ENCODE measurements at places on chromosomes 7 and 10.

DNA sequence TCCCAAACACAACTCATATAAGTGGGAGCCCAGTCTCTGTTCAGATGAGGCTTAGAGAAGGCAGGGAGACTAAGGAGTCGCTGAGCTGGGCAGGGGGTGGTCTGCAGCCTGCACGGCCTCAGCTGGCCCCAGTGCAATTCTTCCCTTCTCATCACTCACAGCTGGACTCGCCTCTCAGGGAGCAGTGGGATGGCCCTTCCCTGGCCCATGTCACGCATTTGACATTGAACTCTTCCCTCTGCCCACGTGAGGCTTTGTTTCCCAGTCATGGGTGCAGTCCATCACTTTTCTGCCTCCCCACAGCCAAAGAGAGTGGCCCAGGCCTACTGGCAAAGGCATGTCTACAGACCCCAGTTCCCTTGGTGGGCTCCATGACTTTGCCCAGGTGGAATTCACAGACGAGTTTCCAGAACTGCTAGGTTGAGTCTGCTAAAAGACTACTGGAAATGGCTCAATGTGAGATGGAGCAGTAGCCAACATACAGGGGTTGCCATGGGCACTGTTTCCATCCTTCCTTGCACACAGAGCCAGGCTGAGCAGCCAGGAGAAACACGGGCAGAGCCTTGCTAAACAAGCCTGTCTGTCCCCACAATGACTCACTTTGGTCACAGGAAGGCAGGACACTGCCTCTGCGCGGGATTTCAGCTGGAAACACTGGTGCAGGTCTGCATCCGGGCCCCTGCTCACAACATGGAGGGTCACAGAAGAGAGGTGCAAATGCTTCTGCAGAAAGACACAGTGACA, 90.1 kb downstream of the OAT start:
- DNase-seq, result no peak

DNA sequence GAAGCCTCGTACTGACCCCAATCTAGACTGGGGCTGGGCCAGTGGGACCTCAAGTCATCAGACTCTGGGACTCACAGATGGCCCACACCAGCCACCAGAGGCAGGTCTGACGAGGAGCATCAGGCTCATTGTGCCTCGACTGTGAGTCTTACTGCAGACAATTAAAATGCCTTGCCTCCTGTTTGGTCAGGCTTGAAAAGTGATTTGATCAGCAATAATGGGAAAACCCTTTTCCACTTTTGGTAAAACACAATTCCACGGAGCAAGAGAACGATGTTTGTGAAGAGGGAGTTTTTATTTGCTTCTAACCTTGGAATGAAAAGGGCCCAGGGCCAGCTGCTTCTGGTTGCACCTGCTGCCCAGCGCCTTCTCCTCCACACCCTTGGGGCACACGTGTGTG, 43.9 kb downstream of the C10orf143 start:
- no peak for DNase-seq

GRCh38 chr7:3950249-3950648, 649.2 kb downstream of the SDK1 start:
- no peak for DNase-seq

- no peak for DNase-seq
Observed at GRCh38 chr7:144723301-144723700, 112.6 kb downstream of the TPK1 start.

- no peak for DNase-seq
Observed at GRCh38 chr7:70751895-70752294, 380.0 kb upstream of the GALNT17 start.

- no peak for DNase-seq
Observed at GRCh38 chr7:135499818-135500217, 10.1 kb downstream of the CNOT4 start.

GRCh38 chr7:142511801-142512200, 237.5 kb upstream of the PRSS1 start:
- no peak for DNase-seq

- DNase-seq, result no peak
Observed at GRCh38 chr10:110523736-110524135, 26.0 kb downstream of the DUSP5 start.

DNA sequence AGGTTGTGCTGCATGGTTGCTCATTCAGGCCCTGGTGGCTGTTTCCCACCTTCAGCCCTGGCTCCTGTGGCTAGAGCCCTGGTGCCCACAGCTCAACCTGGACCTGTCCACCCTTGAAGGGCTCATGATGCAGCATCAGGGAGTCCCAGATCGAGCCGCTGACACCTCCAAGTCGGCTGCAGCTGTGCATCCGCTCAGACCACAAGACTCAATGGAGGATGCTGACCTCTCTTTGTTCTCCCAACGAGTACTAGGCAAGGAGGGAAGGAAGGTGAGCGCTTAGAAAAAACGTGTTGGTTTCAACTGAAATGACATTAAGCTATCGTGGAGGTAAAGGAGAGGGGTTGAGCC, 9.5 kb upstream of the C10orf95 start:
- DNase-seq, result no peak

GRCh38 chr7:101743241-101743994, 74.0 kb upstream of the CUX1 start:
- peak; percentile 84 for DNase-seq
